Activated T-cell treated with anti-CD3 and anti-CD28 coated beads, Interleukin-2, amount 50 U/mL, for 72 hours (primary cell): ENCODE measurements at places on chromosomes 1 and 21. TPM values are rescaled to one million over a fixed set of nuclear protein-coding genes. Genes with fewer than 3 reads are reported as not detected.

Gene NBPF8
- total RNA-seq, result 11.6 TPM

Gene CYYR1
- not detected for total RNA-seq

DNA sequence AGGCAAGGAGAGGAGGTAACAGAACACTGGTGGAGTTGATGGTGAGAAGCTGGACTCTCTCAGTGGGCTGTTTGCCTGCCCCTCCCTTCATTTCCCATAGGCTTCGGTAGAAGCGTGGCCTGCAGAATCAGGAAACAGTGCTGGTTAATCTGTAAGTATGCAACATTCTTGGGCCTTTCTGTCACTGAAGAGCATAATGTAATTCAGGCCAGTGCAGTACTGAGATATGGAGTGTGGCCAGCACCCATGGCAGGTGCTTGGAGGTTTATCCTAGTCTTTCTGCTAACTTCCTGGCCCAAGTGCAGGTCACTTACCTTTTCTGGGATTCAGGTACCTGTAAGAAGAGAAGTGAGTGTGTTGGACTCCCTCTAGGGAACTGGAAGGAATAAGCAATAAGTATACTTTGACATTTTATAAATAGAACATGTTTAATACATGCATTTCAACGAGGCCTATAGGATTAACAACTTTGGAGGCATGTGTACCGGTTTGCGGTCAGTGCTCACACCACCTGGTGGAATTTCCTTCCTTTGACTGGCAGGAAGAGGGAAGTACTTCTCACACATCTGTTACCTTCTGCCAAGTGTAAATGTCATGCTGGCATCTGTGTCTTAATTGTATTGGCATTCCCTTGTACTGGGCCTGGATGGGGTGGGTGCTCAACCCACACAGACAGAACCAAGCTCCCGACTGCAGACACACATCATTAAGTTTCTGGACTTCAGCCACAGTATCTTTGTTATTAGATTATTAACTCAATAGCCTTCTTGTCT lies 105.5 kb downstream of the KIF26B start:
- DNase-seq, result no peak

- no peak for DNase-seq
Measured at GRCh38 chr1:3706651-3707297, 45.5 kb upstream of the CCDC27 start.

DNA sequence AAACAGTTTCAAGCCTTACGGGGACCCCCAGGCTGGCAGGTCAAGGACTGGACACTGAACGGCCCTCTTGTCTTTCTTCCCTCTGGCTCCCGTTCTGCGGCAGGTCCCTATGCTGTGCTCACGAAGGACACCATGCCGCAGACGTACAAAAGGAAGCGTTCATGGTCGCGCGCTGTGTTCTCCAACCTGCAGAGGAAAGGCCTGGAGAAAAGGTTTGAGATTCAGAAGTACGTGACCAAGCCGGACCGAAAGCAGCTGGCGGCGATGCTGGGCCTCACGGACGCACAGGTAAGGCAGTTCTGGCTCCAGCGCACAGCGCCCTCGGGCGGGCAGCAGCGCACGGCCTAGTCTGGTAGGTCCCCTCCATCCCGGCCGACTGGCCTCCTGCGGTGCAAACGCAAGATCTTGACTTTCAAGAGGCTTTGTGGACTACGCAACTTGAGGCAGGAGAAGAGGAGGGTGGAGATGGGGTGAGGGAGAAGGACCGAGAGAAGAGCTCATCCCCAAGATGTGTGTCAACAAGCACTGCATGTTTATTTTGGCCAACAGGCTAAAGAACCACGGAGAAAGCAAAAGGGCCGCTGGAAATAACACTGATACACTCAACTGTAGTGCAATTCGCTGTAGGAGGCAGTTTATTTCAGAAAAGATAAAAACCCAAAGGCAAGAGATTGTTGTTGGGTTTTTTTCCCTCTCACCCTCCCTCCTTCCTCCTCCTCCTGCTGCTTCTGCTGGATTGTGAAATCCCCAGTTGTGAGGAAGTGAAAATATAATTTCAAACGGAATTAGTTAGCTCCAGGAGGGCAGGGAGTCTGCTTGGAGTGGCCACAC lies 3.0 kb downstream of the HLX start:
- DNase-seq, result no peak

DNA sequence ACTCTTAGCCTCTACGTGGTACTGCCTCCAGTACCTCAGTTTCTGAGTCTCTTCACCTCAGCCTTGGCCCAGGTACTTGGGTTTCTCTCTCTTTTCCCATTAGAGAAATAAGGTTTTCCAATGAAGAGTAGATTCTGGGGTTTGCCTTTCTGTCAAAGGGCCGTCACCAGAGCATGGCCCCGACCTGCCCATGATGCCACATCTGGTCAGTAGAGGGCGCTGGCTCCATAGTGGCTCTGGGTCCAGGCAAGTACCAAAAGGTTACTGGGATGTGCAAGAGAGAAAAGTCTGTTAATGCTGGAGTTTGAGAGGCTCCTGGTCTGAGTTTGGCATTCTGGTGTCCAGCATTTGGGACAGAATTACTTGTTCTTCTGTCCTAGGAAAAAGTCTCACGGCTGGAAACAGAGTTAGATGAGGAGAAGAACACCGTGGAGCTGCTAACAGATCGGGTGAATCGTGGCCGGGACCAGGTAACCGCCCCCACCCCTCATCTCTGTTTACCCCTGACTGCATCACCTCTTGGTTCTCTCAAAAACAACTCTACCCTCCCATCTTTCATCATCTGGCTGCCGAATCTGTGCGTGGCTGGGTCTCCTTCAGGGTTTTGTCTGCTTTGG lies 5.3 kb upstream of the TUFT1 start:
- peak; percentile 86 for DNase-seq

DNA sequence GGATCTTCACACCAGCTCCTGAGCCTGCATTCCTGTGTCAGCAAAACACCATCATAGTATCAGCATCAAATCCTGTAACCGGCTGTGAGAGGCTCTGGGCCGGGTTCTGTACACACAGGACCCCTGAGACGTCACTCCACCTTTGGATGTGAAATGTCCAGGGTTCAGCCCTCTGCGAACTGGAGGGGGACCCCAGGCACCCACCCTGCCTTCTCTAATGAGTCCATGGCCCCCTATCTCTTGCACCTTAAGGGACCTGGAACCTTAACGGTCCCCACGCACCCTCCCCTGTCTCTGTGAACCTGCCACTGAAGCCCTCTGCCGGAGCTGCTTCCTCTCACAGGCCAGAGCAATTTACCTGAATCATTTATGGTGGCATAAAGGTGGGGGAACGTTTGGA lies 257.8 kb downstream of the NPHP4 start:
- DNase-seq, result no peak

- peak; percentile 56 for DNase-seq
Measured at GRCh38 chr1:89609781-89610456, 23.0 kb upstream of the LRRC8C start.
